ENCODE measurements at places on chromosomes 16 and 17.
A peak's percentile ranks its signal among the peaks of the same experiment; 100 is the strongest.

GRCh38 chr16:83315271-83315670 is 492.5 kb upstream of the HSBP1 start:
- DNase-seq, result no peak

GRCh38 chr16:14354561-14355351 is 275.3 kb downstream of the PARN start:
- peak; percentile 15 for DNase-seq

DNA sequence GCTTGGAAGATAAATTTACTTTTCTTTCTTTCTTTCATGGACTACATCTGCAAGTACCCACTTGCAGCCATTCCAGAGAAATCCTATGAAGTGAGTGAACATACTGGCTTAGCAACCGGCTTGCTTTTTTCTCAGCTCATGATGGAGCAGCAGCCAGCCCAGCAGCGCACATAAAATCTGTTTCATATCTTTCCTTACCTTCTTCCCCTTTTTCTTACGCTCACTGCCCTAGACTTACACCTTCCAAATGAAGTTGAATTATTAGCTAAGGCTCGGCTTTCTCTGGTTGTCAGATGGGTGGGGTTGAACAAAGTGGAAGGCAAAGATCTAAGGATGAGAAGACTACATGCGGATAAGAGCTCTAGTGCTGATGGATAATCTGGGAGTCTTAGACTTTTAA is 13.9 kb upstream of the ABCA8 start:
- no peak for DNase-seq

GRCh38 chr17:76085731-76086366 is 6.9 kb downstream of the ZACN start:
- no peak for DNase-seq

DNA sequence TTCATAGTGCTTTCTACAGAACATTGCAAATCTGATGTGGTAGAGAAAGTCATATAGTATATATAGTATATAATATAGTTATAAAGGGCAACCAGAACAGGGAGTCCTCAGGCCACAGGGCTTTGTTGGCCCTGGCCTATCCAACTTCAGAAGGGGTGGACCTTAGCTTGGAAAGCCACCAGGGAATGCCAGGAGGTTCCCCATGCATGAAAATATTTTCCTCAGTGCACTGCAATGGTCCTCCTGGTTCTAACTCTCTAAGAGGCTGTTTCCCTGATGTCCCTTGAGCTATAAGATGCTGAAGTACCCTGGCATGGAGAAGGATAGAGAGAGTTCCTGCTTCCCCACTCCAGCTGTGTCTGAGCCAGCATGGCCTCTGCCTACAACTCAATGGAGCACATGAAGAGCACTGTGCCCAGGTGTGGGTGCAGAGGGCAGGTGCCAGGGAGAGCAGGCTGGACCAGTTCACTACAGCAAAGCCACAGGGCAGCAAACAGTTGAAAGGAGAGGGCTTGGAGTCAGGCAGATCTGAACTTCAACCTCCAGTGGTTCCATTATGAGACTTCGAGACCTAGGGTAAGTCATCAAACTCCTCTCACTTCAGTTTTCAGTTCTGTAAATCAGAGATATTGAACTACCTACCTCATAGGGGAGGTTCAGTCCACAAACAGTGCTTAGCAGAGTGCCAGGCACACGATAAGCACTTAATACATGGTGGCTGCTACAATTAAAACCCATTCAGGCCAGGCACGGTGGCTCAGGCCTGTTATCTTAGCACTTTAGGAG is 183.1 kb downstream of the SALL1 start:
- no peak for DNase-seq

- DNase-seq, result peak; percentile 7
Measured at GRCh38 chr16:8962393-8963009, 1.2 kb downstream of the USP7 start.

GRCh38 chr16:83134638-83135037 is 507.9 kb downstream of the CDH13 start:
- no peak for DNase-seq

DNA sequence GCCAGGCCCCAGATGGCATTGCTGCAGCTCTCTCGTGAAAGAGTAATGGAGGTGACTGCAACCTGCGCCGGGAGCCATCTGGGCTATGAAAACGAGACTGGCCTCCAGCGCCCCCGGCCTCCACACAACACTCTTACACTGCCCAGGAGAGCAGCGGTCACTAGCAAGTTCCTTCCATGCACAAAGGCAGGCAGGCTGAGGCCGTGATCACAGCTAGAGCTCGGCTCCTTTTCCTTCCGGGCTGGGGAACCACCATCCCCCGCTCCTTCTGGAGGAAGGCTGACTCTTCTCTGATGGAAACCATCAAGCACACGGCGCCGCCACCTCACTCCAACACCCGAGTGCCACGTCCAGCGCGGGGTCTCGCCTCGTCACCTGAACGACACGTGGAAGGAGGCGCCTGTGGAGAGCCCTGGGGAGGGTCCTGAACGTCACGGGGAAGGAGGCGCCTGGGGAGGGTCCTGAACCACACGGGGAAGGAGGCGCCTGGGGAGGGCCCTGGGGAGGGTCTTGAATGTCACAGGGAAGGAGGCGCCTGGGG is 61.9 kb downstream of the KLHDC4 start:
- no peak for DNase-seq

DNA sequence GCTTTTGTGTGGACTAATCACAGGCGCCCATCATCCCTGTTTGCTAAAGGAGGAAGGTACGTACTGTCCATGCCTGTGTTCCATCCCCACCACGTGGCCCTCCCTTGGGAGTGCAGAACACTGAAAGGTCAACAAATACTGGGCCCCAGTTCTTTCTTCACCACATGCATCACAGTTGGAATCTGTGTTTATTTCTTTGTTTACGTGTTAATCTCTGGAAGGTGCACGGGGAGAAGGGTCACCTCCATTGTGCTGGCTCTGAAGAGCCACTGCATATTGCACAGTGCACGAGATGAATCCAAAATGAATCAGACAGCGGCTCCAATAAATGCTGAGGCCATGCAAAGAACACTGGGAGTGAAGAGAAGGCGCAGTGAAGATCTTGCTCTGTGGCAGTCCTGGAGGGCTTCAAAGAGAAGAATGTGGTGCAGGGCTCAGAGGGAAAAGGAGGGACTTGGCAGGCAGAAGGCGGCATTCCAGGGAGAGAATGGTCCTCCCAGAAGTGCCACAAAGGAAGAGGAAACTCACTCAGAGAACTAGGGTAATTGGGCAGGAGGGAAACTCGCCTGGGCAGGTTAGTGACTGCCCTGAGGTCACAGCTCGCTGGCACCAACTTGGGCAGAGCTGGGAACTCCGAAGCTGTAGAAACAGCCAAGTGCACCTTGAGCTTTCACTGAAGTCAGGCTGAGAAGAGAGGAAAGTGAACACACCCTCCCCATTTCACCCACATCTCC is 3.7 kb downstream of the RPH3AL start:
- no peak for DNase-seq

- DNase-seq, result peak; percentile 94
Measured at GRCh38 chr16:3793161-3793576, 75.8 kb upstream of the TRAP1 start.

DNA sequence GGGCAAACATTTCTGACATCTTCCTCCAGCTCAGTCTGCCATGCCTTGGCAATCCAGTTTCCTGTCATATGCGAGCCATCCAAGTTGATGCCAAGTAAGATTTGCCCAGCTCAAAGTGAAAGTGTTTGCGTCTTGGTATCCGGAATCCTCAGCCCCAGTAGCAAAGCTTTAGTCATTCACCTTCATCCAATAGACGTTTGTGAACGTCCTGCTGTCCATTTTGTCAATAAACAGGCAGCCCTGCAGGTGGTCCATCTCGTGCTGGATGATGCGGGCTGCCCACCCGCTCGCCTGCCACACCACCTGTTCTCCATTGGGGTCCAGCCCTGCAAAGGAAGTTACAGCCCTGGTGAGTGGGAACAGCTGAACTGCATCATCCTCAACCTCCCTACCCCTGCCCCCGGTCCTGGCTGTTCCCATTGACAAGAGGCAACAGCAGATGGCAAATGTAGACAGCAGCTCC is 1.5 kb downstream of the PDF start:
- no peak for DNase-seq

DNA sequence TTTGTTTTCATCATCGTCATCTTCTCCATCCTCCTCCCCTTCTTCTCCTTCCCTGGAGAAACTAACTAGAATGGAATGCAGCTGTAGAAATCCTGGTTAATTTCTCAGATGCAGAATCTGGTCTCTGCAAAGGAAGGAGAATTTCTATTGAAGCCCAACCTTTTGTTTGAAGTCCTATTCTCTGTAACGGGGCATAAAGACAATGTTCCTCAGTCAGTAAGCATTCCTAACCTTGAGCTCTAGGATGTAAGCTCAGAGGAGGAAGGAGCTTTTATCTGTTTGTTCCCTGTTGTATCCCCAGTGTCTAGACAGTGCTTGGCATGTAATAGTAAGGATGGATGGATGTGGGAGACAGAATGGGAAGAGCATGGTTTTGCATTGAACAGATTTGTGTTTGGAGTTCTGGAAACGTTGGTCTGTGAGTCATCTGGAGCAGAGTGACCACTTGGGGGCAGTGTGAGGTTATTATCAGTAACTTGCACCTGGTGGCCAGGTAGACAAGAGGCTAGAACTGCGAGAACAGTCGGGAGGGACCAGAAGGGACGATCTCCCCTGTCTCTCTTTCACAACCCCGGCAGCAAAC is 363.7 kb downstream of the SNX29 start:
- peak; percentile 72 for DNase-seq

DNA sequence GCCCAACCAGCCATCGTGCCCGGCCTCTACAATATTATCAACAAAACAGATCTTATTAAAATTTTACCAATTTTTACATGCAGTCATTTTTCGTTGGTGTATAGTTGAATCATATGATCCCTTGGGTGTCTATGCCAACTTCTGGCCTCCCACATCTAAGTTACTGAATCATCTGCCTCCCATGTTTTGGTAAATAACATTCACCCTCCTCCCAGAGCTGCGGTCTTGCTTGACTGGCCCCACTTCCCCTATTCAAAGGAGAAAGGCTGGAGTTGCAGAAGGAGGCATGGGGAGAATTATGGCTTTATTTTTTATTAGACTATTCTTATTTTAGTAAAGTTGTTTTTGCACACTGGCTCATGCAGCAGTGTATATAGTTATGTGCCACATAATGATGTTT is 18.5 kb upstream of the CCL23 start:
- no peak for DNase-seq

DNA sequence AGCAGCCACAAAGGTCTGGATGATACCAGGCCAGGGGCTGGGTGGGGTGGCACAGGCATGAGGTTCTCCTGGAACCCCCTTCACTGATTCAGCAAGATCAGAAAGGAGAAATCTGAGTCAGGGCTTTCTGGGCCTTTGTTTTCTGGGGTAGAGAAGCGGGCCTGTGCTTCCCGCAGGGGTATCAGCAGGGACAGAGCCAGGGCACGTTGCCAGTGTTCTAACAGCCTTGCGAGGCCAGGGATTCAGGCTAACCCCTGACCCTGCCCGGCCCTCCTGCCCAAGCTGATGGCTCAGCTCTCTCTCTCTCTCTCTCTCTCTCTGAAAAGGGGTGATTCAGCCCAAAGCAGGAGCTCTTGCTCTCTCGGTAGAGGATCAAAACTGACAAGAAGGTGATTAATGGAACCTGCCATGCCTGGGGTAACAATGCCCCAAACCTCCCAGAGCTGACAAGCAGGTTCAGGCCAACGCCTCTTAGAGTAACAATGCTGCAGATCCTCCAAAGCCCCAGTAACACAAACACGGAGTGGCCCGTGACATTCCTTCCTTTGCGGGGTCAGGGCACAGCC is 2.0 kb upstream of the KRT13 start:
- peak; percentile 27 for DNase-seq

- no peak for DNase-seq
Measured at GRCh38 chr16:72409423-72409822, 237.5 kb upstream of the PMFBP1 start.

GRCh38 chr16:1258906-1259759 is 3.3 kb downstream of the TPSD1 start:
- DNase-seq, result no peak

DNA sequence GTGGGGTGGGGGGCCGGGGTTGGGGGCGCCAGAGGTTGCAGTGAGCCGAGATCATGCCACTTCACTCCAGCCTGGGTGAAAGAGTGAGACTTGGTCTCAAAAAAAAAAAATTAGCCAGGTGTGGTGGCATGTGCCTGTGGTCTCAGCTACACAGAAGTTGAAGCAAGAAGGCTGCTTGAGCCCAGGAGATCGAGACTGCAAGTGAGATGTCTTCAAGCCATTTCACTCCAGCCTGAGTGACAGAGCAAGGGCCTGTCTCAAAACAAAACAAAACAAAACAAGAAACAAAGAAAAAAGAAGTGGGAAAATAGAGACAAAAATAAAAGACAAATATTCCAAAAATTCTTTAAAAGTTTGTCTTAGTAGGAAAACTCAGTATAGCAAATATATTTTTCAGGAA is 135.1 kb upstream of the CORO6 start:
- no peak for DNase-seq

DNA sequence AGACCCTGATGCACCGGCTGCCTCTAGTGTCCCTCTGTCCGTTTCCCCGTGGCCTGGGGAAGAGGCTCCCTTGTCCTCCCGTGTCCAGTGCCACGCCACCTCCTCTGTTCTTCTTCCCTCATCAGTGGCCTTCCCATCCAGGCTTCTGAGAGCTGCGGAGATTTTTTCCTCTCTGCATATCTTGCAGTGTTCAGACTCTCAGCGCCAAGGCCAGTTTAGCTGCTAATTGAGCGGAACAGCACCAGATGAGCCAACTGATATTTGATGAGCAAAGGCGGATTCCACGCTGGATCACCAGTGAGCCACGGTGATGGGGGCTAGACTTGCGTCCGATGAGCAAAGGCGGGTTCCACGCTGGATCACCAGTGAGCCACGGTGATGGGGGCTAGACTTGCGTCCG is 257.6 kb downstream of the FOXL1 start:
- DNase-seq, result no peak

DNA sequence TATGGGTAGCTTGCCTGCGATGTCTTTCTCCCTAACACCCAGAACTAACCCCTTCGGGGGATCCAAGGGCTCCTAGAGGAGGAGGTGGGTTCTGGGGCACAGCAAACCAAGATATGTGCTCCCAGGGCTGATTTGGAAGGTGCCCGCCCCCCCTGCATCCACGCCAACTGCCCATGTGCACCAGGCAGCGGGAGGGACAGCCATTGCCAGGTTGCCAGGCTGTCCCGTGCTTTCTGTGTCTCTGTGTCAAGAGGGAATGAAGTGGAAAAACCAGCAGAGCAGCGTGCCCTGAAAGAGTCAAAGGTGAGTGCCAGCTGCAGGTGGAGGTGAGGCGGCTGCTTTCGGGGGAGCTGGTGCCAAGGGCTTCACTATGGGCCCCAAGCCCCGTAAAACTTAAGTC is 6.4 kb downstream of the TEKT5 start:
- no peak for DNase-seq

DNA sequence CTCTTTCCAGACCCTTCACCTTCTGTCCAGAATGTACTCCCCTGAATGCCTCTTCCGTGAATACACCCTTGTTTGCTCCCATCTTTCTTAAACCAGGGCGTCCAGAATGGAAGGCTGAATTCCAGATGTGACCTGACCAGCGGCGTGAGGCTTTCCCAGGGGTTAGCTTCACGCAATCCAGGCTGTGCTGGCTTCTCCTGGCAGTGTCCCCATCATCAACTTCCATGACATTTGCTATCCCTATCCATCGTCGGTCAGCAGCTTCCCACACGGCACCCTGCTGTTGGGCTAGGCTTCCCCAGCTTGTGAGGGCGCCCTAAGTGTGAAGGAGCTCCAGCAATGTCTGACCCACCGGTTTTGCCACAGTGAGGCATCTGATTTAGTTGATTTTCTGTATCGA is 339.8 kb upstream of the TNRC6C start:
- no peak for DNase-seq
